ENCODE measurements at places on chromosomes 6 and 20. TPM values are rescaled to one million over a fixed set of nuclear protein-coding genes. Genes with fewer than 3 reads are reported as not detected.
A peak's percentile ranks its signal among the peaks of the same experiment; 100 is the strongest.

Gene SPATA25
- 2.9 TPM for total RNA-seq

Gene RNF39
- total RNA-seq = not detected

Gene PHACTR3
- total RNA-seq = not detected

Gene FRS3
- total RNA-seq = 8.6 TPM

Gene TNFRSF21
- 1.2 TPM for total RNA-seq

DNA sequence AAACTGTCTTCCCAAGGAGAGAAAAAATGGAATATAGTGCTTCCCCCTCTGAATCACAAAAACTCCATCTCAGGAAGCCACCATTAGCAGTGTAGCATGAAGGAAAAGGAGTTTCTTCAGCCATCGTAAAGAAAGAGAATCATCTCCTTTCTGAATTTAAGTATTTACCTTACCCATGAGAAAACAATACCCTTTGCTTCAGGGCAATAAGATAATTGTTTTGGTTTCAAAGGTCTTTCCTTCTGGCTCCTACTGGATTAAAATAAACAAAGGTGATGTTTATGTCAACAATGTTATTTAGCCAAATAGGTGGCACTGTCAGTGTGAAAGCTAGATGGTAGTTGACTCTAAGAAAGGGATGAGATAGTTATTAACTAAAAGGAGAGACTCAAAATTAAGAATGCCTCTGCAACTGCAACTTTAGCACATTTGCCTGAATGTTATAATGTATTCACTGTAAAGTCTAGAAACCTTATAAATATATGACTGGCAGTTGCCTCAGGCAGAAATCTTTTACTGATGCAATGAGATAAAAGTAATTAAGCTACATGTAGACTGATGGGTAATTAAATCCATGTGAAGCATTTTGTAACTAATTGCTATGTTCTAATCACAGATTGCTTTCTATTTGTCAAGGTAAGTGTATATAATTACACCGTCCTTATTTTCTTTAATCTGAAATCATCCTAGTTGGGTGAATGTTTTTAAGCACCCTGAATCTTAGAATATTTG lies 399.0 kb downstream of the CDKAL1 start:
- no peak overlapping the region for H3K27ac ChIP-seq
- no peak overlapping the region for H3K4me3 ChIP-seq
- no peaks in the 10 kb centered on the region for H3K4me1 ChIP-seq

DNA sequence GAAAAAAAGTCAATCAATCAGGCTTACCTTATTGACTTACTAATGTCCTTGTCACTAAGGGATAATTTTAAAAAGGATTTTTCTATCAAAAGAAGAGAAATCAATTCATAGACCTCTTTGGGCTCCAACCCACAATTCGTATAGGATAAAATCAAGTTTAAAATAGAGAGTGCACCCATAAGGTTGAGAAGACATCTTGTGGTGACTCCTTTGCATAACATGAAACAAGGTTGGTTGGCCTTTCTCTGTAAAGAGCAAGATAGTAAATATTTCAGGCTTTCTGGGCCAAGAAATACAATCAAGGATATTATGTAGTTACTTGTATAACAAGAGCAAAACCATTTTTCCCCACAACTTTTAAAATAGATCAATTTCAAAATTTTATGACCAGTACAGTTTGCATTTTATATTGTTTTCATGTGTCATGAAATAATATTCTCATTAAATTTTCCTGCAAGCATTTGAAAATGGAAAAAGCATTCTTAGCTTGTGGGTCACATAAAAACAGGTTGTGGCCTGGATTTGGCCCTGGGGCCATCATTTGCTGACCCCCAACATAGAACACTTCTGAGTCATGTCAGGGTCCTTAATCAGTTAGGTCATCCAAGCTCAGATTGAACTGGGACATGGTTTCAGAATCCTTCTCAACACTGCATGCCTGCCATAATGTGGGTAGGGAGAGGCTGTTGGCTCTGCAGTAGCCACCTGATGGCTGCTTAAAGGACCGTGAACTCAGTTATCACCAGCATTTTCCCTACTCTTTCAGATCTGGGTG lies 76.7 kb downstream of the MYB start:
- no peak for DNase-seq
- no peak overlapping the region for H3K27ac ChIP-seq
- no peaks in the 10 kb centered on the region for H3K27me3 ChIP-seq
- H3K4me1 ChIP-seq = no peaks in the 10 kb centered on the region

DNA sequence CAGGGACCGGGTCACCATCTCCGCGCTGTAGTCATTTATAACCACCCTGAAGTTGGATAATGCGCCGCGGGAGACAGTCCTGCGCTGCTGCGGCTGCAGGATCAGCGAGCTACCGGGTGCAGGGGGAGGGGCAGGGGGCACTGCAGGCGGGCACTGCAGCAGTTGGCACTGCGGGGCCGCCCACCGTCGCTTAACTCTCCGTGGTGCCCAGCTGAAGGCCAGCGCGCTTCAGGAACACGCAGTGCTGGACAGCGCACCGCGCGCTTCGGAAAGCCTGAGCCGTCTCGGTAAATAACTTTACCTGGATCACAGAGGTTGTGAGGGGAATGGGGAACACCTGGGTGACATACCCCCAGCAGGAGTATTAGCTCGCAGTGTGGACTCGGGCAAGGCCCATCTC lies 12.4 kb upstream of the LRFN2 start:
- H3K4me1 ChIP-seq = no peaks in the 10 kb centered on the region
- DNase-seq = no peak
- H3K27ac ChIP-seq = no peak overlapping the region
- no peaks in the 10 kb centered on the region for H3K36me3 ChIP-seq
- peaks cover 6% of the 10 kb centered on the region for H3K27me3 ChIP-seq
- H3K4me3 ChIP-seq = no peak overlapping the region

DNA sequence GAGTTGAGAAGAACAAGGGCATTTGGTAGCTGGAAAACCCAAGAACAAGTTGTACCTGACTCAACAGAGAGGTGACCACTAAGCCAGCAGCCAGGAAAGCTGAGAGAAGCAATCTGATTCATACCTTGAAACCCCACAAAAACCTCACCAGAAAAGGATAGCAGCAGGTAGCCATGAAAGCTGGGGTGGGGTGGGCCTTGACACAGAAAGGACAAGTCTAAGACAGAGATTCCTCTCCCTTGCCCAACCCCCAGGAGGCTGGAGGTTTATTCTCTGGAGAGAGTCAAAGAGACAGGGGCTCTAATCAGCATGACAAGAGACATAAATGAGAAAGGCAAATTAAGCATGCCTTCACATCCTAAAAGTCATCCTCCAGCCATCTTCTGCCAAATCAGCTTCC lies 151.7 kb upstream of the DST start:
- H3K4me3 ChIP-seq = no peak overlapping the region
- no peak for DNase-seq
- no peaks in the 10 kb centered on the region for H3K4me1 ChIP-seq
- no peak overlapping the region for H3K27ac ChIP-seq
- no peaks in the 10 kb centered on the region for H3K27me3 ChIP-seq
- H3K36me3 ChIP-seq = no peaks in the 10 kb centered on the region

- H3K4me1 ChIP-seq = no peaks in the 10 kb centered on the region
- H3K36me3 ChIP-seq = no peaks in the 10 kb centered on the region
- H3K4me3 ChIP-seq = no peak overlapping the region
- DNase-seq = no peak
Measured at GRCh38 chr6:45759472-45759810, 256.2 kb downstream of the CLIC5 start.

- no peaks in the 10 kb centered on the region for H3K36me3 ChIP-seq
- H3K4me3 ChIP-seq = no peak within 1 kb of the TSS
- H3K27ac ChIP-seq = no peak within 1 kb of the TSS
- no peaks in the 10 kb centered on the region for H3K27me3 ChIP-seq
- peaks cover 8% of the 10 kb centered on the region for H3K4me1 ChIP-seq
Measured at GRCh38 chr6:17281100-17281496, at the start of gene RBM24. RBM24 (plus strand) TSS chr6:17281361; CDS start chr6:17281582, 221 bp downstream.

- no peaks in the 10 kb centered on the region for H3K36me3 ChIP-seq
- no peak overlapping the region for H3K27ac ChIP-seq
Measured at GRCh38 chr6:112259337-112259675, 4.9 kb upstream of the LAMA4 start.

GRCh38 chr6:105831311-105832097 lies 254.6 kb upstream of the PRDM1 start:
- H3K4me1 ChIP-seq = peaks cover 14% of the 10 kb centered on the region
- no peak for DNase-seq
- H3K27me3 ChIP-seq = no peaks in the 10 kb centered on the region
- no peak overlapping the region for H3K27ac ChIP-seq
- H3K4me3 ChIP-seq = no peak overlapping the region
- no peaks in the 10 kb centered on the region for H3K36me3 ChIP-seq

GRCh38 chr6:159104931-159105330 lies 60.1 kb upstream of the TAGAP start:
- peak; percentile 91 for DNase-seq
- H3K36me3 ChIP-seq = no peaks in the 10 kb centered on the region
- H3K27ac ChIP-seq = peak overlapping the region; percentile 99

DNA sequence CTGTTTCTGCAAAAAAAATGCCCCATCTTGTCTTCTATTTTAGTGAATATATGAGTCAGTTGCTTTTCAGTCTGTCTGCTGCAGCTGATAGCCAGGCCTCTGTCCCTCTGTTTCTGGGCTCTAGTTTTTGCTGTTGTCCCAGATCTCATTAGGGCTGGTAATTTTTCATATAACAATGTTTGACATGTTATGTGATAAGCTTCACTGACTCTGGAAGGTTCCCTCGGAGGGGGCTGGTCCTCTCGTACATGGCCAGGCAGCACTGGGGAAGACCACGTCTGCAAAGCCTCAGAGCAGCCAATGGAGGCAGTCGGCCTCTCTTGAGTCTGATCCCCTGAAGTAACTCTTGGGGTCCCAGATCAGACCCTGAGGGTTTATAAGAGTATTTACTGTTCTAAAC lies 223.8 kb downstream of the THBS2 start:
- H3K27me3 ChIP-seq = no peaks in the 10 kb centered on the region
- H3K4me3 ChIP-seq = no peak overlapping the region

- H3K4me3 ChIP-seq = peak overlapping the region; percentile 96
- DNase-seq = peak; percentile 59
- H3K27me3 ChIP-seq = no peaks in the 10 kb centered on the region
- peaks cover 8% of the 10 kb centered on the region for H3K36me3 ChIP-seq
- H3K4me1 ChIP-seq = peaks cover 49% of the 10 kb centered on the region
Measured at GRCh38 chr6:137867685-137868509, 838 bp downstream of the TNFAIP3 start.

GRCh38 chr6:170130201-170130621 lies 160.7 kb downstream of the DLL1 start:
- no peak for DNase-seq
- H3K27ac ChIP-seq = no peak overlapping the region
- no peak overlapping the region for H3K4me3 ChIP-seq

DNA sequence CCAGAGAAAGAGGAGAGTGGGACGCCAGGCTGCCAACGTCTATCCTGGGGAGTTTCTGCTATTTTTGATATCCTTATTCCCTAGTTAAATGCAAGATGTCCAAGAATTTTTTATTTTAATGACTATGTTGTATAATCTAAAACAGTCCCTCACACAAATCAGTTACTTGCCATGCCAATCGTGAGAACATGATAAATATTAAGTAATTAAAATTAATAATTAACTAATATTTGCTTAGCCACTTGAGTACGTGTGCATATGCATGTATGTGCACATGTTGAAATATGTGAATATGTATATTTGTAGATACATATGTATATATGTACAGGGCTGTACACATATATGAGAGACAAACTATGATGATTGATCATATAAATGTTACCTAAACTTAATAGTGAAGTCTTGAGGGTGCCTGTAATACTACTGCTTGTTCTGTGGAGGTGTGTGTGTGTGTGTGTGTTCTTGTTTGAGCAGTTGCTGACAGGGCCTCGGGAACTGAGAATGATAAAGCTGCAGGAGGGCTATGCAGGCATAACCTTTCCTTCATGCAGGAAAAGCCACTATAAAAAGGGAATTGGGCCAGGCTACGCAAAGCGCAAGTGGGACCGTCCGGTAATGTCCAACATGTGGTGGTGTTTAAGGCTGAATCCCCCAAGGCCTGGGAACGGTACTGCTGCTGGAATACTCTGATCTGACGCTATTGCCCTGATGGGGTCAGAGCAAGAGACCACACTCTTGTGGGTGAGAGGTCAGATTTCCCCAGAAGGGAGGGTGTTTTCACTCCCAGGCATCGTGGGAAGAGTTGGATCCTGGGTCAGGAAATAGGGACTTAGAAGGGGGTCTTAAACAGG lies 148.3 kb upstream of the TBX18 start:
- no peaks in the 10 kb centered on the region for H3K36me3 ChIP-seq
- DNase-seq = no peak
- no peak overlapping the region for H3K27ac ChIP-seq
- no peaks in the 10 kb centered on the region for H3K4me1 ChIP-seq
- no peaks in the 10 kb centered on the region for H3K27me3 ChIP-seq

All from B cell (primary cell).